ENCODE measurements at places on chromosomes 4 and X.

DNA sequence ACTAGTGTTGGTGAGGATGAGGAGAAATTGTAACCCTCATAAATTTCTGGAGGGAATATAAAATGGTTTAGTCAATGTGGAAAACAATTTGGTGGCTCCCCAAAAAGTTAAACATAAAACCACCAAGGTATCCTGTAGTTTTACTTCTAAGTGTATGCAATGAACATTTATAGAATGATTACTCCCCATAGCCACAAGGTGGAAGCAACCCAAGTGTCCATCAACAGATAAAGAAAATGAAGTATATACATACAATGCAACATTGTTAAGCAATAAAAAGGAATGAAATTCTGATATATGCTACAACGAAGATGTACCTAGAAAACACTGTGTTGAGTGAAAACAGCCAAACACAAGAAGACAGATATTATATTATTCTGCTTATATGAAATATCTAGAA lies 569.1 kb upstream of the GRID2 start:
- no peak for DNase-seq
- H3K4me1 ChIP-seq, result no peaks in the 10 kb centered on the region
- H3K27me3 ChIP-seq, result no peaks in the 10 kb centered on the region
- H3K36me3 ChIP-seq, result no peaks in the 10 kb centered on the region
- no peak overlapping the region for H3K4me3 ChIP-seq
- no peak overlapping the region for H3K27ac ChIP-seq

DNA sequence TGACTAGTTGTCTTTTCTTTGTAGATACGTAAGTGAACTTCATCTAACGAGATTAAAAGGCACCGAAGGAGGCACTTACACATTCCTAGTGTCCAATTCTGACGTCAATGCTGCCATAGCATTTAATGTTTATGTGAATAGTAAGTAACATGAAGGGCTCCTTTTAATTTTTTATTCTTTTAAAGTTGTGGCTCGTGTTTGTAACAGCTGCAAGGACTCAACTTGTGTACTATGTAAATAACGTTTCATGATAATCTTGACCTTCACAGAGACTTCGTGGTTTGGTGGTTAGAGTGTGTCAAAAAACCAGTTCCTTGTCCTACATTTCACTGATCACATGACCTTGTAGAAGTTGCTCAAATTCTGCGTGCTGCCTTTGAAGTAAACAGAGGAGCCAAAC lies 51.6 kb downstream of the KIT start:
- DNase-seq, result no peak
- H3K27ac ChIP-seq, result no peak overlapping the region
- H3K36me3 ChIP-seq, result no peaks in the 10 kb centered on the region
- H3K4me3 ChIP-seq, result no peak overlapping the region
- H3K27me3 ChIP-seq, result no peaks in the 10 kb centered on the region

DNA sequence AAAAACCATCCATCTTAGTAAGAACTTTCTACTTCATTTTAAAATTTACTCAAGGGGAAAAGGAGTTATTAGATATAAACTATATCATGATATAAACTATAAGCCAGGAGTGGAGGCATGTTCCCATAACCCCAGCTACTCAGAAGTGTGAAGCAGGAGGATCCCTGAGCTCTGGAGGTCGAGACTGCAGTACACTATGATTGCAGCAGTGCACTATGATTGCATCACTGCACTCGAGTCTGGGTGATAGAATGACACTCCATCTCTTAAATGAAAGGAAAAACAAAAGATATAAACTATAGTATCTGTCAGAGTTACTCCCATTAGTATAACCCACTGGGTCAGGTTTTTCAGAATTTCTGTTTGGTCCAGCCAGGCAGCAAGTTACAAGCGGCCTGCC lies 47.6 kb downstream of the RPS3A start:
- no peak overlapping the region for H3K27ac ChIP-seq
- no peak for DNase-seq
- no peaks in the 10 kb centered on the region for H3K36me3 ChIP-seq
- H3K4me1 ChIP-seq, result no peaks in the 10 kb centered on the region

- H3K27ac ChIP-seq, result no peak overlapping the region
- DNase-seq, result no peak
- no peaks in the 10 kb centered on the region for H3K36me3 ChIP-seq
- H3K27me3 ChIP-seq, result no peaks in the 10 kb centered on the region
Measured at GRCh38 chrX:143378851-143379250, 138.4 kb downstream of the SPANXN3 start.

All from Karpas-422 (cell line).